ENCODE measurements at places on chromosomes 5 and 9. TPM values are rescaled to one million over a fixed set of nuclear protein-coding genes. Genes with fewer than 3 reads are reported as not detected.

The SV2C gene
- not detected for total RNA-seq

The SPATA31D4 gene
- total RNA-seq: not detected

The AHRR gene
- 3.8 TPM for total RNA-seq

The EGFL7 gene
- 59.3 TPM for total RNA-seq

The PCA3 gene
- not detected for total RNA-seq

The HAPLN1 gene
- not detected for total RNA-seq

The NMUR2 gene
- 0.09 TPM for total RNA-seq

The DMRT3 gene
- not detected for total RNA-seq

The GLDC gene
- total RNA-seq: 14.0 TPM

The HEMGN gene
- total RNA-seq: not detected

The MYO10 gene
- total RNA-seq: 54.8 TPM

The FABP6 gene
- 0.99 TPM for total RNA-seq

The CCDC152 gene
- not detected for total RNA-seq

The PFN3 gene
- not detected for total RNA-seq

The CD72 gene
- 0.06 TPM for total RNA-seq

The MBLAC2 gene
- 1.9 TPM for total RNA-seq

The TMEM232 gene
- not detected for total RNA-seq

The ARSI gene
- total RNA-seq: 47.8 TPM

The SCGB3A2 gene
- total RNA-seq: not detected

The GABRA1 gene
- total RNA-seq: not detected

The CCDC192 gene
- not detected for total RNA-seq

The SPINK6 gene
- not detected for total RNA-seq

The CEL gene
- 0.70 TPM for total RNA-seq

The BTF3 gene
- total RNA-seq: 1,116 TPM

The PDE4D gene
- total RNA-seq: 50.9 TPM

The ANKRD34B gene
- total RNA-seq: 0.18 TPM

The PCDHGB1 gene
- total RNA-seq: 2.0 TPM

The C9 gene
- total RNA-seq: not detected

The PDE6A gene
- total RNA-seq: 0.13 TPM

The DRD1 gene
- total RNA-seq: 0.48 TPM

The SPATA31A3 gene
- total RNA-seq: not detected

The FOXD4 gene
- 0.82 TPM for total RNA-seq

The ZNF462 gene
- 4.3 TPM for total RNA-seq

The NTNG2 gene
- 1.6 TPM for total RNA-seq

The NR5A1 gene
- not detected for total RNA-seq

The ZNF622 gene
- 49.8 TPM for total RNA-seq

The ASPN gene
- not detected for total RNA-seq

The ABO gene
- not detected for total RNA-seq

The SOHLH1 gene
- not detected for total RNA-seq

The SLC26A2 gene
- 39.4 TPM for total RNA-seq

The SLC25A2 gene
- not detected for total RNA-seq

The DDX46 gene
- total RNA-seq: 64.6 TPM

The IGFBPL1 gene
- total RNA-seq: 2.5 TPM

The CCDC180 gene
- total RNA-seq: 0.75 TPM

The ANKRD20A1 gene
- total RNA-seq: 1.0 TPM

The CDX1 gene
- total RNA-seq: not detected

The PDCD1LG2 gene
- total RNA-seq: 0.46 TPM

The C9orf43 gene
- 0.65 TPM for total RNA-seq
